ENCODE measurements at places on chromosomes 11 and 22.
A peak's percentile ranks its signal among the peaks of the same experiment; 100 is the strongest.

- DNase-seq = no peak
Measured at GRCh38 chr11:47398011-47398410, 10.4 kb upstream of the SLC39A13 start.

DNA sequence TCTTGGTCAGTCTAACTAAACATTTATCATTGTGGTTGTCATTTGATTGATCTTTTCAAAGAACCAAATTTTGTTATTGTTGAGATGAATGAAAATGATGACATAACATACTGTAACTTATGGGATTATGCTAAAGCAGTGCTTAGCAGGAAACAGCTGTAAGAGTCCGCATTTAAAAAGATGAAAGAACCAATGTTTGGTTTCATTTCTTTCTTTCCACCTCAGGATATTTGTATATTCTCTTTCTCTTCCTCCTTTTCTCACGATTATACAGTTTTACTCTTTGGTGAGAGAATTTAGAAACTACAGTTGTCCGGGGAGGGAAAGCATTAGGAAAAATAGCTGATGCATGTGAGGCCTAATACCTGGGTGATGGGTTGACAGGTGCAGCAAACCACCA lies 23.1 kb downstream of the PIH1D2 start:
- DNase-seq = no peak

DNA sequence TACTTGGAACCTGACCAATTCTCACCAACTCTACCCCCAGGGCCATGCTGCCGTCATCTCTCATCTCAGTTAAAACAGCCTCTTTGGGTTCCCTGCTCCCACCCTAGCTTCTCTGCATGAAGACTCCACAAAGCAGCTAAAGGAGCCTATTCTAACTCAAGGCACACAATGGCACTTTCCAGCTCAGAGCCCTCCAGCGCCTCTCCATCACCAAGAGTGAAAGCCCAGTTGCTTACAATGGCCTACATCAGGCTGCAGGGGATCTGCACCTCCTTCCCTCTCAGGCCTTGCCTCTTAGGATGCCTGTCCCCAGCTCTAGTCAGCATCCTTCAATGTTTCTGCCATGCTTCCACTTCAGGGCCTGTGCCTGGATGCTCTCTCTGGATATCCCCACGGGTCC lies 83.7 kb upstream of the GNAZ start:
- DNase-seq = no peak

DNA sequence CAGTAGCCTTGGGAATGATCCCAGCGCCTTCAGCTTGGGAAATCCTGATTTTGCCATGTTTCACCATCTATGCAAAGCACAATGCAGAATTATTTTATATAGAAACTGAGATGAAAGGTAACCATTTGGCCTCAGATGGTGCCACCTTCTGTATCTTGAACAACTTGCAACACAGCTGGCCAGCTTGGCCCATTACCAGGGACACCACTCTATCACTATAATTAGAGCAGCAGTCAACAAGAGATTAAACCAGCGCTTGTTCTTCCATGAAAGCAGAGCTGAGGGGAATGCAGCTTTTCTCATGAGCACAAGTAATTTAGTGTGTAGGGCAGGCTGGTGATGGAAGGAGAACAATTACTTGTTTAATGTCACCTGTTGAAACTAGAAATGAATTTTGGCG lies 6.7 kb upstream of the ZDHHC13 start:
- no peak for DNase-seq

- DNase-seq = no peak
Measured at GRCh38 chr11:15146271-15147003, 31.7 kb downstream of the INSC start.

GRCh38 chr22:22911327-22912134 lies 23.9 kb downstream of the IGLL5 start:
- no peak for DNase-seq

DNA sequence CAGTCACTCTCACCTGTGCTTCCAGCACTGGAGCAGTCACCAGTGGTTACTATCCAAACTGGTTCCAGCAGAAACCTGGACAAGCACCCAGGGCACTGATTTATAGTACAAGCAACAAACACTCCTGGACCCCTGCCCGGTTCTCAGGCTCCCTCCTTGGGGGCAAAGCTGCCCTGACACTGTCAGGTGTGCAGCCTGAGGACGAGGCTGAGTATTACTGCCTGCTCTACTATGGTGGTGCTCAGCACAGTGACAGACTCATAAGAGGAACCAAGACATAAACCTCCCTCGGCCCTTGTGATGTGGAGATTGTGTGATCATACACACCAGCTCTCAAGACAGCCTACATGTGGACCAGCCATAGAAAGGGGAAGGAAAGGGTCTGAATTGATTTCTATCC lies 113.3 kb downstream of the ZNF280B start:
- DNase-seq = no peak

DNA sequence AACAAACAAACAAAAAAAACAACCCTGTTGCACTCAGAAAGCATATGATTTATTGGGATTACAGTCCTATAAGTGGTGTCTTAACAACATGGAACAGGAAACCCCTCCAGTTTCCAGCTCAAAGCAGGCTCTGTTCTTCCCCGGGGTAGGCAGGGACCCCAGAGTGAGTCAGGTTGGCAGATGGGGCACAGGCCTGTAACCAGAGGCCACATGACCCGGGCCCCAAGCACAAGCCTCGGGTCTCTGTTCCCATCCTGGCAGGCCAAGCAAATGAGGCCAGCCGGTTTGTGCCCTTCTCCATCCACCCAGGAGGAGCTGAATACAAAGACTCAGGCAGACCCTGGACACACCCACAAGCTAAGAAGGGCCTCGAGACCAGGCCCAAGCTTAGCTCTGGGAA lies 75.8 kb downstream of the NAT10 start:
- no peak for DNase-seq

GRCh38 chr22:41021061-41021612 lies 70.0 kb downstream of the RBX1 start:
- peak; percentile 26 for DNase-seq

DNA sequence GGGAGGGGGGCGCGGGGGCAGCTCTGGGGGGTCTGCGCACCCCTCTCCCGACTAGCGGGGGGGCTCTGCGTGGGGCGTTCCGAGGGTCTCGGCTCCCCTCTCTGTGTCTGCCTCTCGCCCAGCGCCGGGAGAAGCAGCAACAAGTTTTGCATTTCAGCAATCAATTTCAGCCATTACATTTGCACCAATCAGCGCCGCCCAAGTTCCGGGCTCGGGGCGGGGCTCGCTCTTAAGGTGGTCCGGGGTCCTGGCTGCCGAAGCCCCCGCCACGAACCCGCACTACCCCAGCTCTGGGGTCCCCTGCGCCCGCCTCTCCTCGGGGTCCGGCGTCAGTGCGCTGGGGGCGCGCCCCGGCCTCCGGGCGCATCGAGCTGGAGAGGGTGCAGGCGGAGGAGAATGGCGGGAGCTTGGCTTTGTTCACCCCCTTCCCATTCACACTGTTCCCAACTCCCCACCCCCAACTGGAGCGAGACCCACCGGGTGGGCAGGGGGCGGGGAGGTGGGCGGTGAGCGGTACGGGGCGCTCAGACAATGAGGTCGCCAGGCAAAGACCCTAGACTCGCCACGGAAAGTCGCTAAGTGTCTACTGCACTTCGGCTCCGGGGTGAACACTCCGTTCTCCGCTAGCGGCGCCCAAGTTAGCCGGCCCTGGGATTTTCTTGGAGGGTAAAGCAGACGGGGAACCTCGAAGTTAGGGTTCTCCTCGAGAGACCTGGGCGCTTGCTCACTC lies at the start of gene MN1:
MN1 (minus strand) TSS at position 141 of the 730 bp plus-strand sequence. CDS start 1,213 bp downstream, outside the sequence.
- DNase-seq = peak; percentile 42

DNA sequence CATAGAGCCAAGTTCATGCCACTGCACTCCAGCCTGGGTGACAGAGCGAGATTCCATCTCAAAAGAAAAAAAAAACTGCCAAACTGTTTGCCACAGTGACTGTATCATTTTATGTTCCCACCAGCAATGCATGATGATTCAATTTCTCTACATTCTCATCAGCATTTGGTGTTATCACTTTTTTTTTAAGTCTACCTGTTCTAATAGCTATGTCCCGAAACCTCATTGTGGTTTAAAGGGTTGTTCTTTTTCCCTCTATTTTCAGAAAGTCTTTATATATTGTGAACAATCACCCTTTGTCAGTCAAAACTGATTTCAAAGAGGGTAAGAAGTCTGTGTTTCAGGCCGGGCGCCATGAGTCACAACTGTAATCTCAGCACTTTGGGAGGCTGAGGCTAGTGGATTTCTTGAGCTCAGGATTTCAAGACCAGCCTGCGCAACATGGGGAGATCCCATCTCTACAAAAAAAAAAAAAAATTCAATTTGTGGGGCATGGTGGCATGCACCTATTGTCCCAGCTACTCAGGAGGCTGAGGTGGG lies 14.8 kb upstream of the FAM168A start:
- DNase-seq = no peak

- peak; percentile 10 for DNase-seq
Measured at GRCh38 chr11:13009921-13010748, 1.0 kb downstream of the RASSF10 start.

GRCh38 chr11:59011655-59012397 lies 72.5 kb downstream of the GLYATL1 start:
- DNase-seq = no peak

GRCh38 chr22:35517769-35518530 lies 22.7 kb upstream of the RASD2 start:
- no peak for DNase-seq

DNA sequence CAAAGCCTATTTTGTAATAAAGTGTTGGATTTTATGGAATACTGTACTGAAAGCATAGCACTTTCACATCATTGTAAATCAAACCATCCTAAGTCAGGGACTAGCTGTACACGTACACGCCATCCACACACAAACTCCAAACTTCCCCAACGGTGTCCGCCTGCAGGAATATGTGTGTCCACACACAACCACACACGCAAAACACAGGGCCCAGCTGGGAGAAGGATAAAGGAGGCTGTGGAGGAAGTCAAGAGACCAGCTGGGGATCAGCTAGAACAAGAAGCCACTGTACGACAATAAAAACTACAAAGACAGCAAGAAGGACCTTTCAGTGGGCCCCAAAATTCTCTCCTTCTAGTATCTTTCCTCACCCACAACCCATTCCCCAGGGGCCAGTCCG lies 1.6 kb downstream of the TRIM29 start:
- no peak for DNase-seq

Measured in activated CD4-positive, alpha-beta T cell treated with anti-CD3 and anti-CD28 coated beads, Interleukin-10, Interleukin-2, amounts not matched to agents 100 ng/mL and 50 ng/mL, durations not matched to agents 16 hours and 8 hours (primary cell).